ENCODE measurements at places on chromosomes 12 and 14.

DNA sequence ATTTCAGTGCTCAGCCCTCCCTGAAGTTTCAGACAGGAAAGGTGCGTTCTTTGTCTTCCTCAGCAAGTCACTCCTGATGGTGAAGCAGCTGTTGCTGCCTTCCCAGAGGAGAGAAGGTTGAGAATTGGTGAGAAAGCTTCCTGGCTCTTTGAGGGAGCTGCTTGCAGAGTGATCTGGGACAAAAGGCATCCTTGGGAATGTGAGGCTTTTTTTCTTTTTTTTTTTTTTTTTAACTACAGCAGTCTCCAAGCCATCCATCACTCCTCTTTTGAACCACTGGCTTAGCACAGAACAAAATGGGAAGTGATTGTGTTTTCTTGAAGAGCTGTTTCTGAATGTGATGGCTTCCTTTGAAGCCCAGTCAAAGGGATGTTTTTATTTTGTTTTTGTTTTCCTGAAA is 120.4 kb upstream of the LRIG3 start:
- DNase-seq: no peak

DNA sequence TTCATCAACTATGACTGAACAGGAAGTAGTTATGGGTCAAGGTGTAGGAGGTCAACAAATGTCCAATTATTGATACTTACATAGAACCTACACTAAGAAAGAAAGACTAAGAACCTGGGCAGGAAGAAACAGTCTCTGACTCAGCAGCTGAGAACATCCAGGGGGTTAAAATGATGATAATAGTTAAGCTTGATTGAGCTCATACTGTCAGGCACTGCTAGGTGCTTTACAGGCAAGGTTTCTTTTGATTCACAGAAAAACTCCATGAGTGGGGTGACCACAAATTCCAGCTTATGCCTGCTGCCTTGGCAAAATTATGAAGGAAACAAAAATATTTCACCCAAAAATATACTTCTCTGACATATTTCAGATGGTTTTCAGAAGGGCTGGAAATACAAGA is 75.0 kb downstream of the ACADS start:
- no peak for DNase-seq

- no peak for DNase-seq
These were observed 5.9 kb downstream of the SDR9C7 start for GRCh38 chr12:56928262-56928661.

GRCh38 chr14:51883232-51883631 is 22.8 kb downstream of the GNG2 start:
- no peak for DNase-seq

- no peak for DNase-seq
These were observed 4.8 kb downstream of the YBX3 start for GRCh38 chr12:10718279-10718821.

- no peak for DNase-seq
These were observed 4.0 kb downstream of the KTN1 start for GRCh38 chr14:55583942-55584468.

DNA sequence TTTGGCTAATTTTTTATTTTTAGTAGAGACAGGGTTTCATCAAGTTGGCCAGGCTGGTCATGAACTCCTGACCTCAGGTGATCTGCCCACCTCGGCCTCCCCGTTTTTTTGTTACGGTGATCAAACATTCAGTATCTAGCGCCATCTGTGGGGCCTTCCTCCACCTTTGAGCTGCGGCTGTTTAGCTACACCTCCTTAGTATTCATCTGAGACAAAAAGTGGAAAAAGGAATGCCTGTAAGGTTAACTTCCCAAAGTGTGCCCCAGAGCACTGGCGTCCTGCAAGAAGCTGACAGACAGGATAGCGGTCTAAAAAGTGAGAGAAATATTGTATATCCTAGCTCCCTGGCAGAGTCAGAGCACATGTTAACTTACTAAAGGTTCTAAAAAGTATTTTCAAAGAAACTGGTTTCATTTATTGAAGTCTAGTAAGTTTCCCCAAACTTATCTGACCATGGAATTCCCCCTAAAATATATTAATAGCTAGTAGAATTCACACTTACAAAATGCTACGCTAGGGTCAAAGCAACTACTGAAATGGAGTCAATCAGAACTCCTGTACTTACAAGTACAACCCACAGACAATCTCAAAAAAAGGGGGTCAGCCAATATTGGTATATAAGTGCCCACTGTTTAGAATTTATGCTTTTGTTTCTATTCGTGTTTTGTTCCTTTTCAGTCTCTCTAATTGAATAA is 59.1 kb downstream of the DUSP16 start:
- no peak for DNase-seq

DNA sequence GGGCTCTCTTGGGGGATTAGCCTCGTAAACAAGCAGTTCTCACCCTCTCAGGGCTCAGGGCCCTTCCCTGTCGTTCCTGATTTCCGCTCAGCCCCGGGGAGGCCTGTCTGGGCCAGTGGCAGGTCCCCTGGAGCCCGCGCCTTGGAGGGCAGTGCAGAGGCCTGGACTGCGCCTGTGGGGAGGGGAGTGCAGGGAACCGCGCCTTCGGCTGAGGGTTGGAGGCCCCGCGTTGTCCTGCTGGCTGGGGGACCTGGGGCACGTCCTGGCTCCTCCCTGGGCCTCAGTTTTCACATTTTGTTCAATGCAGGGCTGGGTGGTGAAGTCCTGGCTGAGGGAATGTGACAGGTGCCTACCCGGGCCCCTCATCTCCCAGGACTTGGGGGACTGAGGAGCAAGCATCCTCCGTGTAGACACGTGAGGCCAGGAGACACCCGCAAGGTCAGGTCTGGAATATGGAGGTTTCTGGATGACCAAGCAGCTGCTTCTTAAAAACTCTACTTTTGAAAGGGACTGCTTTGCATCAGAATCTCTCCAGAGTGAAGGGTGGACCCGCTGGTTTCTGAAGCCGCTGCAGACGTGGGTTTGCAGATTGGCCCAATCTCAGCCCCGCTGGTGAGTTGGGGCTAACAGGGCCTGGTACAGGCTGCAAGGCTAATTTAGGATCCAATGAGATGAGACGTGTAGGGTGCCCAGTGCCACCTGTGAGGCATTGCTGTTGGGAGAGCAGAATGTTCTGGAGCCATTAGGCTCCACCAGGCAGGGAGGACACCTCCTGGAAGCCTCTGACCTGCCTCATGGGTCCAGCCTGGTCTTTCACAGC is 80.2 kb downstream of the KIF26A start:
- DNase-seq: no peak
